ENCODE measurements at places on chromosomes 3 and 15. TPM values are rescaled to one million over a fixed set of nuclear protein-coding genes. Genes with fewer than 3 reads are reported as not detected.

Gene SPSB4
- 106 TPM for total RNA-seq

GRCh38 chr15:79257454-79257853 is 25.1 kb upstream of the ANKRD34C start:
- DNase-seq = peak; percentile 21
- H3K4me3 ChIP-seq = no peak overlapping the region
- H3K27ac ChIP-seq = no peak overlapping the region

DNA sequence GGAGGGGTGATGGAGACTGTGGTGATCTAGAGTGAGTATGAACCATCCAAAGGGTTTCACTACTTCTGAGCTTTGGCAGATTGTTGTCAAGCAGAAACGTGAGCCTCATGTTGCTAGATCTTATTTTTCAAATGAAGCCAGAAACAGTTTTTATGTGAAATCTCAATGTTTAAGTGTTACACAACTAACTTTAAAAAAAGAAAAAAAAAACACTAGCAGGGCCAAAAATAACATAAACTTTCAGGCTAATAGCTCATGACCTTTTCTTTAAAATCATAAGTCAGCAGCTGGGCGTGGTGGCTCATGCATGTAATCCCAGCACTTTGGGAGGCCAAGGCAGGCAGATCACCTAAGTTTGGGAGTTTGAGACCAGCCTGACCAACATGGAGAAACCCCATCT is 2.1 kb upstream of the HTR3D start:
- H3K36me3 ChIP-seq = no peaks in the 10 kb centered on the region
- no peaks in the 10 kb centered on the region for H3K4me1 ChIP-seq
- no peak overlapping the region for H3K27ac ChIP-seq
- DNase-seq = no peak
- H3K27me3 ChIP-seq = no peaks in the 10 kb centered on the region

GRCh38 chr15:65328506-65329287 is 24.2 kb downstream of the RNU5B-1 start:
- no peak overlapping the region for H3K27ac ChIP-seq
- no peaks in the 10 kb centered on the region for H3K4me1 ChIP-seq
- no peak overlapping the region for H3K4me3 ChIP-seq
- no peaks in the 10 kb centered on the region for H3K27me3 ChIP-seq

DNA sequence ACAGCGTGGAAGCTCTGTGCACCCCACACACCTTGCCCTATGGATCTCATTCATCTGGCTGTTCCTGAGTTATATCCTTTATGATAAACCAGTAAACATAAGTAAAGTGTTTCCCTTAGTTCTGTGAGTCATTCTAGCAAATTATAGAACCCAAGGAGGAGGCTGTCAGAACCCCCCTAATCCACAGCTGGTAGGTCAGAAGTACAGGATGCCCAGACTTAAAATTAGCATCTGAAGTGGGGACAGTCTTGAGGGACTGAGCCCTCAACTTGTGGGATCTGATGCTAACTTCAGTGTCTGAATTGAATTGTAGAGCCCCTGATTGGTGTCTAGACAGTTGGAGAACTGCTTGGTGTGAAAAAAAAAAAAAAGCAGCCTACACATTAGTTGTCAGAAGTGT is 75.1 kb downstream of the B3GNT5 start:
- no peaks in the 10 kb centered on the region for H3K36me3 ChIP-seq
- no peak overlapping the region for H3K27ac ChIP-seq
- no peaks in the 10 kb centered on the region for H3K27me3 ChIP-seq
- no peaks in the 10 kb centered on the region for H3K4me1 ChIP-seq
- DNase-seq = no peak

Gene TTC23
- total RNA-seq = 43.1 TPM

DNA sequence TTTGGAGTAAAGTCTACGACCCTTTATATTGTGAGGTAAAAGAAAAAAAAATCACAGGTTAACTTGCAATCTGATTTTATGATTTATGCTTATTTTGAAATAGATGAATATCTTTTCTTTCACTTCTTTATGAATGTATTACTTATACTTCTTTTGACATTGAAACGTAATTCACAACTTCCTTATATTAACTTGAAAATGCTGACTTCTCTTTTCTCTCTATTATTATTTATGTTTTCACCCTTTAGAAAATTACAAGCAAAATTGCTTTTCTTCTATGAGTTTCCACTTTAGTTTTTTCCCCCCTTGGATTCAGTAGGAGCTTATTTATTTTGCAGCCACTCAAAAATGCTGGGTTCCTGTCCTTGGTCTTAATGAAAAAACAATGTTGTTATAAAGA is 25.4 kb downstream of the ACP3 start:
- no peak overlapping the region for H3K4me3 ChIP-seq
- H3K4me1 ChIP-seq = peaks cover 9% of the 10 kb centered on the region
- H3K27me3 ChIP-seq = peaks cover 10% of the 10 kb centered on the region
- no peak overlapping the region for H3K27ac ChIP-seq
- DNase-seq = no peak
- H3K36me3 ChIP-seq = no peaks in the 10 kb centered on the region

GRCh38 chr15:85381850-85382751 is 1.7 kb downstream of the AKAP13 start:
- peak overlapping the region; percentile 100 for H3K4me3 ChIP-seq
- DNase-seq = no peak
- H3K27me3 ChIP-seq = no peaks in the 10 kb centered on the region
- no peak overlapping the region for H3K27ac ChIP-seq
- peaks cover 26% of the 10 kb centered on the region for H3K4me1 ChIP-seq
- H3K36me3 ChIP-seq = peaks cover 2% of the 10 kb centered on the region

GRCh38 chr3:176521531-176522175 is 675.6 kb downstream of the TBL1XR1 start:
- H3K27me3 ChIP-seq = no peaks in the 10 kb centered on the region
- H3K4me1 ChIP-seq = peaks cover 24% of the 10 kb centered on the region
- DNase-seq = peak; percentile 83
- H3K27ac ChIP-seq = peak overlapping the region; percentile 94
- H3K4me3 ChIP-seq = no peak overlapping the region

DNA sequence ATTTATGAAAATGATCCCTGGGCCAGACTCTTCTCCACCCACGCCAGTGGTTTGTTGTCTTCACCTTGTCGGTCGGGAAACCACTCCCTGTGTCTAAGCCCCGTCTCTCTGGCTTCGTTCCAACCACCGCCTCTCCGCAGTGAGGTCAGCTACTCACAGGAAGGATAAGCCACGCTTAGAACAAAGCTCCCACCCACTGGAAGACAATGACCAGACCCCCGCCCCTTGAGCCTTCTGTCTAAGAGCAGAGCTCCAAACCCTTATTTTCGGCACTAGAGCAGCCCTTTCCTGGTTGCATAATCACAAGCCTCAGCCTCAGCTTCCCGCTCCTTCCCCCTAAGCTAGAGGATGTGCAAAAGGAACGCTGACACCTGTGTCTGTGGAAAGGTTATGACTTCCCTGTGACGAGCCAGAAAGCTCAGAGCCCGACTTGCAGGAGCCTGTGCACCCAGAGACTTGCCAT is 114.9 kb upstream of the MEF2A start:
- H3K4me1 ChIP-seq = peaks cover 31% of the 10 kb centered on the region
- no peaks in the 10 kb centered on the region for H3K27me3 ChIP-seq
- H3K36me3 ChIP-seq = no peaks in the 10 kb centered on the region
- H3K4me3 ChIP-seq = peak overlapping the region; percentile 8

DNA sequence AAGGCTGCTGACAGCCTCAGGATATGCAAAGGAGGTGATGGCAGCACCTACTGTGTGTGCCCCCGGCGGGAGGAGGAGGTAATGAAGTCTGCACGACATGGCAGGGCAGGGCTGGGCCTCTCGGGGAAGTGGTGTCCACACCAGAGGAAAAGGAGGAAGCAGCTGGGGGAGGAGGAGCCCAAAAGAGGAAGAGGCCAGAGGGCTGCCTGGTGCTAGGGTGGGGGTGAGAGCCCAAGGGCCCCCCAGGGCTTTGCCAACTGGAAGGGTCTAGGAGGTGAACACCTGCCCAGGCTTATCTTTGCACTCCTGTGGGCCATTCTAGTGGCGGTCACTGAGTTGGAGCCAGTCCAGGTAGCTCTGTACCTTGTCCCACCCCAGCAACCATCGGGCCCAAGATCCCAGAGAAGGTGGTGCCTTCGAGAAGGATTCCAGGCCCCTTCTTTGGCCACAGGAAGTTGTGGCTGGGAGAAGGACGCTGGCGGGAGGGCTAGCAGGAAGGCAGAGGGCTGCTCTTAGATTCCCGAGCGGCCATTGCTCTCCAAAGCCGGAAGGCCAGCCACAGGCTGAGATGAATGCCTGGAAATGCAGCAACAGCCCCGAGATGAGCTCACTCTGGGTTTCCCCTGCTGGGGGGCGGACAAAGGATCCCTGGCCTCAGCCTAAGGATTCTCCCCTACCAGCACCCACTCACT is 7.0 kb downstream of the GNAI2 start:
- no peaks in the 10 kb centered on the region for H3K36me3 ChIP-seq
- no peaks in the 10 kb centered on the region for H3K27me3 ChIP-seq
- H3K4me3 ChIP-seq = no peak overlapping the region

Gene ARHGEF26
- total RNA-seq = 14.3 TPM

DNA sequence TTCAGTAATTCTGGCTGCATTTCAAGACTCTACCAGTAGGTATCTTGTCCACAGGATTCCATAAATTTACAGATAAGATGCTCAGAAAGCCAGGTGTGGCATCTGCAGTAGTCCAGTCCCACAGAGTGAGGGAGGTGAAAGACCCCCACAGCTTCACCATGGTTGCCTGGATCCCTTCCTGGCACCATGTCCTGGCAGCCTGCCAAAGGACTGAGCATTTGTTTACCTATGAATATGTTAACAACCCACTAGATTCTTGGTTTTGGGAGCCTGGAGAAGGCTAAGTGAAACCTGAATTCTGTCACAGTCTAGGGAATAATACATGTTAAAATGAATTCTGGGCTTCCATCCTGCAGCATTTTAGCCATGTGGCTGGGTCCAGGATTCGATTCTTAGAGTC is 14.9 kb downstream of the CHST2 start:
- H3K36me3 ChIP-seq = no peaks in the 10 kb centered on the region
- DNase-seq = peak; percentile 19
- H3K27me3 ChIP-seq = peaks cover 6% of the 10 kb centered on the region
- H3K27ac ChIP-seq = no peak overlapping the region
- peaks cover 13% of the 10 kb centered on the region for H3K4me1 ChIP-seq

- no peak for DNase-seq
- no peaks in the 10 kb centered on the region for H3K4me1 ChIP-seq
- no peak overlapping the region for H3K27ac ChIP-seq
- H3K27me3 ChIP-seq = no peaks in the 10 kb centered on the region
Measured at GRCh38 chr3:132360717-132361116, 43.5 kb downstream of the ACP3 start.

GRCh38 chr15:63218100-63218808 is 28.8 kb downstream of the RAB8B start:
- H3K27ac ChIP-seq = no peak overlapping the region

DNA sequence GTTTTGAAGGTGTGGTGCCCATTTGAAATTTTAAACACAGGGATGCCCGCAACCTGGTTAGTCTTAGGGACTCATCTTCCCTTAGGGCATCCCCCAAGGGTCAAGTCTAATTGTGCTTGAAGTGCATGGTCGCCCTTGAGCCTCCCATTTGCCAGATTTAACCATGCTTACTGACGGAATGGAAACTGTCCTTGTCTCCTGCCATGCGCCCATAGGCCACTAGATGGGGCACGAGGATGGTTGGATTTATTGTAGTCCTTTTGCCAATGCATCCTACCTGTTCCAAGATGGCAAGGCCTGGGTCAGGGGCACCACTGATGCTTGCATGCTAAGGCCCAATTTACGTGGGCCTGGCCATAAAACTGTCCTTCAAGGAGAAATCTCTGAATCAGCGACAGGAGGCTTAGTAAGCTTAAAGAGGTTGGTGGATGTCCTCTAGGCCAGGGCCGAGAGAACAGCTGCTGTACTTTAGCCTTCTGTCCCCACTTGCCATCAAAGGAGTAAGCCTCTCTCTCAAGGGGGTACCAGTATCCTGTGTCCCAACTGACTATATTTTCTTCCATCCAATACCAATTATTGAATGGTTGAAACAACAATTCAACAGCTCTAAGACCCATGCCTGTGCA is 355.4 kb downstream of the OTOL1 start:
- no peak overlapping the region for H3K4me3 ChIP-seq
- no peak overlapping the region for H3K27ac ChIP-seq
- H3K27me3 ChIP-seq = no peaks in the 10 kb centered on the region
- no peaks in the 10 kb centered on the region for H3K36me3 ChIP-seq
- H3K4me1 ChIP-seq = no peaks in the 10 kb centered on the region
- DNase-seq = peak; percentile 44

GRCh38 chr15:57321485-57321884 is 54.8 kb upstream of the CGNL1 start:
- no peak overlapping the region for H3K4me3 ChIP-seq
- no peaks in the 10 kb centered on the region for H3K27me3 ChIP-seq
- peaks cover 37% of the 10 kb centered on the region for H3K4me1 ChIP-seq
- DNase-seq = no peak
- no peaks in the 10 kb centered on the region for H3K36me3 ChIP-seq

DNA sequence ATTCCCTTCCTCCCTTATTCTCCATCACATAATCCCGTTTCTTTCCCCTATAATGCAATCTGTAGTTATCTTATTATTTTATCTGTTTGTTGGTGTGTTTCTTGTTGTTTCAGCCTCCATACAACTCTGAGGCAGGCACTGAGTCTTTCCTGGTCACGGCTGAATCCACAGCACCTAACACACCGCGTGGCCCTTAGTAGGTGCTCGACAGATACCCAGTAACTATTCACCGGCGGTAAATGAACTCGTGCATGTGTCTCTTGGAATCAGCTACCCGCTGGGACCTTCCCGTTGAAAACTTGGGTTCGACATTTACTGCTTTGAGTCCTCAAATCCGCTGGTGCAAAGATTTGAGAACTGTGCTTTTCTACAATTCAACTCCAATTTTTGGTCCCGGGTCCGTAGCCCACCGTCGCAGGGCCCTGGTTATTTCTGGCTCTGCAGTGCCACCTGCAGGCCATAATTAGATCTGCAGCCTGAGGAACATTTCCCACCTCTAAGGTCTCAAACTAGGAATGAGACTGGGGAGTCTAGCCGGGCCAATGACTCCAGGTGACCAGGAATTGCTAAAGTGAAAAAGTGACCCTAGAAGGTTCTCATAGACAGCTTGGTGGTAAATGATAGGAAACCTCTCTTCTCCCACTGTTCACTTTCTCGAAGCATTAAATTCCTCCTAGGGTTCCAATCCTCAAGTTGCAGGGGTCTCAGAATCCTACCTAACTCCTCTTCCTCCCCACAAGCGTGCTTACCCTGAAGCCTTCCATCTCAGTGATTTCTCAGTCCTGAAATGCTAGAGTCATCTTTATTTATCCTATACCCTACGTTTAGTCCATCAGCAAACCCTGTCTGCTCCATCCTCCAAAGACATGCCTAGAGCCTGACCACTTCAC is 40.0 kb upstream of the TRH start:
- H3K4me1 ChIP-seq = no peaks in the 10 kb centered on the region
- no peaks in the 10 kb centered on the region for H3K36me3 ChIP-seq
- H3K27ac ChIP-seq = no peak overlapping the region

DNA sequence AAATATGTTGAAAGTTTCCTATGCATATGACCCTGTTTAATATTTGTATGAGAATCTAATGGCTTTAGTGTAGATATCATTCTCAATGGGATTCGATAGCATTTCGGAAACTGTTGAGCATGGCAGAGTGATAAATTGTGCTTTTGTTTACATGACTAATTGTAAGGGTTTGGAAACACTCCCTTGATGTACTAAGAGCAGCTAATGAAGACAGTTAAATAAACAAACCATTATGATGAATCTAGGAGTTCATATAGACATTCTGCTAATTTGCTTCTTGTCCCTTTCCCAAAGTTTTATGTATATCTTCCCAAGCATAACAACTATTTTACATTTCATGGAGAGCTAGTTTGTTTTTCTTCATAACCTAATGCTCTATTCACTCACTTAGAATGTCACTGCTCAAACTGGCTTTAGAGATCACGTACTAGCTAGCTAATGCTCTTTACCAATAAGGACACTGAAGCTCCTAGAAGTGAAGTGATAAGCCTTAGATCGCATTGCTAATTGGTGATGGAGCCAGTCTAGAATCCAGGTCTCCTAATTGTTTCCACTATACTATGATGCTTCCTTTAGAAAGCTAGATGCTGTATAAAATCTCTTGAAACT is 140.8 kb downstream of the TP63 start:
- no peaks in the 10 kb centered on the region for H3K4me1 ChIP-seq
- no peak for DNase-seq
- H3K4me3 ChIP-seq = no peak overlapping the region
